M059J (cell line): ENCODE measurements at places on chromosomes 5 and 9. TPM values are rescaled to one million over a fixed set of nuclear protein-coding genes. Genes with fewer than 3 reads are reported as not detected.
A peak's percentile ranks its signal among the peaks of the same experiment; 100 is the strongest.

The FAM78A gene
- 0.49 and 0.71 TPM in 2 replicates for total RNA-seq

The TESK1 gene
- total RNA-seq: 7.1 and 11.0 TPM in 2 replicates

The FAM221B gene
- total RNA-seq: not detected in 2 replicates

The TAS2R1 gene
- not detected in 2 replicates for total RNA-seq

DNA sequence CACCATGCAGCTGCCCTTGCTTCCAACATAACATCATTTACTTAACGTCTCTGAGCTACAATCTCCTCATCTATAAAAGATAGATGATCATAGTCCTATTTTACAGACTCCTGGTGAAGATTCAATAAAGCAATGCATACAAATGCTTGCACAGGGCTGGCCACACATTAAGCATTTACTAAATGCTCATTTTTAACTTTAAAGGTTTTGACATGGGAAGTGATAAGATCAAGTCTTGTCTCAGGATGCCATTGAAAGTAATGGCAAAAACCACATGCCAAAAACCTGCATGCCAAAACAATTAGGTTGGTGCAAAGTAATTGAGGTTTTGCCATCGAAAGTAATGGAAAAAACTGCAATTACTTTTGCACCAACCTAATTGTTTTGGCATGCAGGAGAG is 181.2 kb upstream of the ADRA1B start:
- peak; percentile 48 for DNase-seq

- no peak for DNase-seq
Observed at GRCh38 chr5:133459474-133460160, 152.7 kb downstream of the FSTL4 start.

- DNase-seq: no peak
Observed at GRCh38 chr5:153365547-153365946, 124.9 kb upstream of the GRIA1 start.

- DNase-seq: no peak
Observed at GRCh38 chr5:138700581-138701362, 52.5 kb upstream of the CTNNA1 start.

DNA sequence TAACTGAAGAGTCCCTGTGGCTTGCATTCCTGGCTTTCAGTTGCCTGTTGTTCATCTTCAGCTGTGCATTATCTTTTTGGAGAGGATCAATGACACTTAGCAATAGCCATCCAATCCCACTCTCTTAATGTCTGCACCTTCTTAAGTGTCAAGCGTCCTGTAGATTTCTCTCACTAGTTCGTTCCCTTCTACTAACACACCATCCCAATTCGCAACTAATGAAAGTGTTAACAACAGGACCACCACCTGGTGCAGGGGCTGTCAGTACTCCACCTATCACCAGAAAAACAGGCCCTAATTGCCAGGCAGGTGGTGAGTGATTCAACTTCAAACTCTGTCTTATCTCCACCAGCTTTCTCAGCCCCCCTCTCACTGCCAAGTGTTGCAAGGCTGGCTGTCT is 169.4 kb upstream of the EFNA5 start:
- DNase-seq: no peak

- no peak for DNase-seq
Observed at GRCh38 chr9:36193023-36193422, 2.3 kb downstream of the CLTA start.
